ENCODE measurements at places on chromosomes 5 and 9. TPM values are rescaled to one million over a fixed set of nuclear protein-coding genes. Genes with fewer than 3 reads are reported as not detected.

Gene NUTM2G
- total RNA-seq, result not detected

Gene SLC36A2
- total RNA-seq, result not detected

Gene FKTN
- 15.1 TPM for total RNA-seq

Gene CNTNAP3
- total RNA-seq, result 5.6 TPM

Gene GADD45G
- total RNA-seq, result 0.08 TPM

Gene SPAG8
- total RNA-seq, result 1.2 TPM

Gene FAM153A
- not detected for total RNA-seq

Gene PDZD2
- total RNA-seq, result 0.23 TPM

Gene VAV2
- 12.4 TPM for total RNA-seq

Gene IL31RA
- 0.82 TPM for total RNA-seq

Gene TAF11L6
- not detected for total RNA-seq

Gene ZNF608
- 1.5 TPM for total RNA-seq

Gene FBP2
- not detected for total RNA-seq

Gene BTNL9
- total RNA-seq, result not detected

Gene OTULINL
- 0.08 TPM for total RNA-seq

Gene GPX8
- total RNA-seq, result 81.6 TPM

Gene IFNA2
- not detected for total RNA-seq

Gene LCN2
- total RNA-seq, result not detected

Gene ITGA2
- total RNA-seq, result 8.2 TPM

Gene ASTN2
- 7.1 TPM for total RNA-seq

Gene LCN15
- not detected for total RNA-seq

Gene PCDHAC1
- total RNA-seq, result 0.35 TPM

Gene PCDHB15
- total RNA-seq, result 0.70 TPM

Gene SCGB3A2
- total RNA-seq, result not detected

Gene CETN3
- total RNA-seq, result 11.6 TPM

Measured in smooth muscle cell of the coronary artery (primary cell).